ENCODE measurements at places on chromosomes 11 and 22.

- no peak for DNase-seq
Observed at GRCh38 chr22:48782811-48783511, 1044.7 kb downstream of the BRD1 start.

DNA sequence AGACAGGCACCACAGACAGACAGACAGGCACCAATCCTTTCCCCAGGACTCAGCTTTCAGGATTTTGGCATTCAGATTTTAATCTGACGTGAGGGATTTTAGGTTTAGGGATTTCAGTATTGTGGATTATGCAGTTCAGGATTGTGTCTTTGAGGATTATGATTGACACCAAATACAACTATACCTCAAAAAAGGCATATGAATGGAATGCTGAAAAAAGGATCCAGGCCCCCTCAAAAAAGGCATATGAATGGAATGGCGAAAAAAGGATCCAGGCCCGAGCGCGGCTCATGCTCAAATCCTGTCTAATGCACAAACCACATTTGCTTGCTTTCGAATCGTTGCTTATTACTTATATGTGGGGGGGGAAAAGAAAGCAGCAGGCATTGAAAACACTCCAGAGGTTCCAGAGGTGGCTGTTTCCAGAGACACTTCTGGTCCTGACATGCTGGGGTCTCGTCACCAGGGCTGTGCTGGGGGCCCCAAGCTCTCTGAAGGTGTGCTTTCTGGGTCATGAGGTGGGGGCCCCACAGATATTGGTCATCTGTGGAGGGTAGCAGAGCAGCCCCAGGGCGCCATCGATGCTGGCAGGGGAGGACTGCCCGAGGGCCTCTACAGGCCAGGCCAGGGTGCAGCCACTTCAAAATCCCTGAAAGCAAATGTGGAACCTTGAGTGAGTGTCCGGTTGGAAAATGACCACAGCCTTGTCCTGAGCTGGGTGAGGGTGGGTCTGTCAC is 16.8 kb upstream of the OSBPL5 start:
- no peak for DNase-seq

DNA sequence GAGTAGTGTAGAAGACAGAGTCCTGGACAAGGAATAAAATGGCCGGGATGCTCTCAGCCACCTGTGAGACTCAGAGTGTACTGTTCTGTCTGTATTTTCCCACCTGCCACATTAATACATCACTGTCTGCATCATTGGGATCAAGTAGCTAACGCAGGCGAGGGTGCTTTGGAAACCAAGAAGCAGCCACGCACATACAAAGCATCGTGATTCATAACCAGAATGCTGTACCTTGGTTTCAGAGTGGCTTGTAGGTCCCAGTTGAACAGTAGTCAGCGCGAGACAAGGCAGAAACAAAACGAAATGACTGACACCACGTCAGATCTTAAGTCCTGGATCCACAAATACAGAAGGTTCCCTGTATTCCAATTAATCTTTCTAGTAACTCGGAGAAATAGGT is 198.3 kb downstream of the GRIK4 start:
- DNase-seq: no peak

- DNase-seq: no peak
Observed at GRCh38 chr11:33344611-33345010, 87.4 kb downstream of the HIPK3 start.

GRCh38 chr11:36046932-36047331 is 103.1 kb downstream of the LDLRAD3 start:
- DNase-seq: no peak

- no peak for DNase-seq
Observed at GRCh38 chr11:34413263-34413662, 25.5 kb upstream of the CAT start.

- no peak for DNase-seq
Observed at GRCh38 chr22:28443526-28443876, 236.1 kb downstream of the TTC28 start.

DNA sequence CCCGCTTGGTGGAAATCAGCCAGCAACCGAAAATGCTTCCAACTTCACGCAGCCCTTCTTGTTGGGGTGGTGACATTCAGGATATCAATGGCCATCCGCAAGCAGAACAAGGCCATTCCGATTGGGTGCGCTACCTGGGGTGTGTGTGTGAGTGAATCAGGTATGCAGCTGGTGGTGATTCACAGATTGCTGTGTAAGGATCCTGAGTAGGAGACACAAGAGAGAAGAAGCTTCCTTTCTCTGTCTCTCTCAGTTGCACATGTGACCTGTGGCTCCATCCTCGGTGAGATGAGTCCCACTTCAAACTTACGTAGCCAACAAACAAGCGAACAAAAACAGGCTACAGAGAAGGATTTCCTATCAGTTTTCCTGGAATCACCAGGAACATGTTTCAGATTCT is 9.6 kb upstream of the TMEM184B start:
- DNase-seq: no peak

DNA sequence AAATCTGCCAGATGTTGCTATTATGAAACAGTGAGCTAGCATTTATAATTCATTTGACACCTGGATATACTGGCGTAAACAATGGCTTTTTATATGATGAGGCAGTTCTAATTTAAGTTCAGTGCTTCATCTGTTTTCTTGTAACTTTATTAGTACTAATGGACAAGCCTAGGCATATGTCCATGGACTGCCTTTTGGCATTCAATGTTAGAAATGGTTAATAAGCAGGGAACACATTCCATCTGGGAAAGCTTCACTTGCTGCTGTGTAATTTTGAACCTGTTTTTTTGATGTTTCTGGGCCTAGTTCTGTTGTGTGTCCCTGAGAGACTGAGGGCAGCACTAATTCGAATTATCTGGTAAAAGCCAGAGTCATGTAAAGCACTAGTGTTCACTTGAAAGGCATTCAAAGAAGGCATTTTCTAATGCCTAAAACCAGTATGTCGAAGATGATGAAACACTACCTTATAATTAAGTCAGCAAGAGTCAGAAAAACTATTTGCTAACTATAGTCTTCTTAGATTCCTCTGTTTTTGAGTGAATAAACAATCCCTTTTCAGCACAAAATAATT is 138.5 kb downstream of the SWAP70 start:
- no peak for DNase-seq
